ENCODE measurements at places on chromosomes 1 and 21.
A peak's percentile ranks its signal among the peaks of the same experiment; 100 is the strongest.

GRCh38 chr1:89552471-89553081 is 27.9 kb downstream of the LRRC8B start:
- DNase-seq: no peak

DNA sequence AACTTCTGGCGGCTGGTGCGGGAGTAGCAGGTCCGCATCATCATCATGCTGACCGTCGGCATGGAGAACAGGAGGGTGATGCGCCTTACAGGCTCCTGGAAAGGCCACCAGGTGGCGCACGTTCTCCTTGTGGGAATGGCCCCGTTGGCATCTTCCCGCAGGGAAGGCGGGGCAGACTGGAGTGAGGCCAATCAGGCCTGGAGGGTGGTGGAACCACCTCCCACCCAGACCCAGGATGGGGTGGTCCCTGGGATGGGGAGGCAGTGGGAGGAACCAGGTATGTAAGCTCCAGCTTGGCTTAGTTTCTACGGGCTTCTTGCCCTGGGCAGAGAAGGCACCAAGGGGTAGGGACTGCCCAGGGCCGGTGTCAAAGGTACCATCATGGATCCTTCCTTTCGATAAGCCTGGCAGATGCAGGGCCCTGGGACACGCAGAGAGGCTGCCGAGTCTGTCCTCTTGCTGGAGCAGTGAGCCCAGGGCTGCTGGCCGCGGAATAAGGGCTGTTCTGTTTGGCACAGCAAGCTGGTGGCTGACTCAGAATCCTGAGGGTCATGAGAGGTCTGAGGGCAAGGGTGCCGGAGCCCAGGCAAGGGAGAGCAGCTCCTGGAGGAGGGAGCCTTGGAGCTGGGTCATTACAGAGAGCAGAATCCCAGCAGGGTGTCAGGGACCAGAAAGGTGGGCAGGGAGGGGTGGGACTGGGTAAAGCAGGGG is 8.7 kb upstream of the LGR6 start:
- peak; percentile 12 for DNase-seq

- DNase-seq: no peak
Measured at GRCh38 chr21:44354775-44355771, 1.7 kb downstream of the TRPM2 start.

DNA sequence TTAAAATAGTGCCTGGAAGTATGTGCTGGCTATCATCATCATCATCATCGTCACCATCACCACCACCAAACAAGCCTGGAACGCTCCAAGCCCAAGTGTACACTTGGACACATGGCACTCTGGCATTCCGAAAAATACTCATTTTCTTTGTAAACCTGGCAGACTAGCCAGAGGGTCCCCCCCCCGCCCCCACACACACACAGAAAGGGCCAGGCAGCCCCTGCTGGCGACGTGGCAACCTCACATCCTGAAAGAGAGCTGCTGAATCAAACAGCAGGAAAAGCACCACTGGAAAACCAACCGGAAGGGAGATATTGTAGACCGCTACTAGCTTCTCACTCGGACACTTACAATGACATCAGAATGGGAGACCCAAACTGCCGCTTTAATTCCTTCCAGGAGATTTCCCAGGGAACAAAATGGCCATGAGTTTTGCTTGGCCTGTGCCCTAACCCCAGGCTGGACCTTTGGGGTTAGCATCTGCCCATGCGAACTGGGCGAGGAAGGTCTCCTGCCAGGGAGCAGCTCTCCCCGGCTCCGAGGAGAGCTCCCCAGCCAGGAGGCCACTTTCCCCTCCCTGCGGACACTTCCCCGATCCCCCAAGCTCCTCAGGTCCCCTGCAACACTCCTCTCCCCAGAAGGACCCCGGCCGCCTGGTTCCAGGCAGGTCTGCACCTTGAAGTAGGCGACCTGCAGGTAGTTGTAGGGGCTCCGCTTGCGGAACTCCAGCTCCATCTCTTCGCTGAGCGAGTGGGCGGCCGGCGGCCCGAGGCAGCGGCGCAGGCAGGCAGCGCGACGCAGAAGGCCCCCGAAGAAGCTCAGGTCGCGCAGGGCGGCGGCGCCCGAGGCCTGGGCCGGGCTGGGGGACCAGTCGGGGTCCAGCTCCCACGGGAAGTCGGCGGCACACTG is 742 bp downstream of the P3H1 start:
- no peak for DNase-seq

GRCh38 chr1:235893840-235894239 is 27.1 kb upstream of the LYST start:
- DNase-seq: no peak

DNA sequence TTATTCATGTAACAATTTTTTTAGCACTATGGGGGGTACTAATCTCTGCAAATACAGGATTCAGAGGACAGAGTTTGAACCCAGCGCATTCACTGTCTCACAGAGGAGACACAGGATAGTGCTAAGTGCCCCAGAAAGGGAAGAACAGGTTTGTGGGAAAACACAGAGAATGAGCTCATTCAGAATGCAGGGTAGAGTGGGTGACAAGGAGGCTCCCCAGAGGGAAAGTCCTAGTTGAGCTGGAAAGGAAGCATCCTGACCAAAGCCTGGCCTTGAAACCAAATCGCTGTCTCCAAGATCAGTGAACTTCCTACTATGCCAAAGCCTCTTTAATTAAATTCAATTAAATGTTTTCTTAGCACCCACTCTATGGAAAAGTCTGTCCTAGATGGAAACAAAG is 19.0 kb upstream of the RGS2 start:
- DNase-seq: no peak

GRCh38 chr1:182633031-182633430 is 28.8 kb upstream of the RGS16 start:
- no peak for DNase-seq

GRCh38 chr1:95733031-95733430 is 499.0 kb downstream of the RWDD3 start:
- DNase-seq: no peak

GRCh38 chr21:31103571-31104265 is 65.4 kb upstream of the KRTAP19-8 start:
- DNase-seq: no peak

DNA sequence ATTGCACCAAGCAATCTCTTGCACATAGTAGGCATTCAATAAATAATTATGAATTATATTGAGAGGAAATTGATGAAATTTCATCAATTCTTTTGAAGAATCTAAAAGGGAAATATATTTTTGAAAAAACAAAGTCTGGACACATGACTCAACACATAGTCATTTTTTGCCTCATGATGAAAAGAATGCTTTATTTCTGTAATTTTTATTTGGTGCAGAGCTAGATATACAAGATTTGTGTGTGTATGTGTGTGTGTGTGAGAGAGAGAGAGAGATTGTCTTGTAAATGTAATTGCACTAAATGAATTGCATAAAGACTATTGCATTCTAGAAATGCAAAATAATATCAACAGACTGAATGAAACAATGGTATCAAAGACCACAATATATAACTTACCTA is 206.2 kb upstream of the C1orf87 start:
- DNase-seq: no peak

DNA sequence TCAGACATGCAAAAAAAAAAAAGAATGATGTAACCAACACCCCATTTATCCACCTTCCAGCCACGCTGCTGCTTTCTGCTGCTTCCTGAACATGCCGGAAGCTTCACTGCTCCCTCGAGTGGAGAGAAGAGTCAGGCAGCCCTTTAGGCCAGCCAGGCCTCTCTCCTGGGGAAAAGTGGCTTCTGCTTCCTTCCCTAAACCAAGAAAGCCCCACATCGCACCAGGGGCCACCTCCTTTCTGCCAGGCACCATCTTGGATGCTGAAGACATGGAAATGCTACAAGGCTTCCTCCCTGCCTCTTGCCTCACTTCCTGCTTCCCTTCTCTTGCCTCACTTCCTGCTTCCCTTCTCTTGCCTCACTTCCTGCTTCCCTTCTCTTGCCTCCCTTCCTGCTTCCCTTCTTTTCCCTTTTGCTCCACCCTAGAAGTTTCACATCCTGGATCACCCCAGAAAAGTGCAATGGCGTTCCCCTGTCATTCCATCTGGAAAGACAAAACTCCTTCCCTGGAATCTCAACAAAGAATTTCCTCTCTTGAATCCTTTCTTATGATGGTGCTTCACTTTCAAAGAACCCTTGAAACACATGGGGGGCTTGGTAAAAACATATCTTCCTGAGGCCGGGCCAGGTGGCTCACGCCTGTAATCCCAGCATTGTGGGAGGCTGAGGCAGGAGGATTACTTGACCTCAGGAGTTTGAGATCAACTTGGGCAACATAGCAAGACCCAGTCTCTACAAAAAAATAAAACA is 18.7 kb downstream of the TNFRSF8 start:
- no peak for DNase-seq

- DNase-seq: no peak
Measured at GRCh38 chr21:41806773-41807172, 39.9 kb upstream of the RIPK4 start.

DNA sequence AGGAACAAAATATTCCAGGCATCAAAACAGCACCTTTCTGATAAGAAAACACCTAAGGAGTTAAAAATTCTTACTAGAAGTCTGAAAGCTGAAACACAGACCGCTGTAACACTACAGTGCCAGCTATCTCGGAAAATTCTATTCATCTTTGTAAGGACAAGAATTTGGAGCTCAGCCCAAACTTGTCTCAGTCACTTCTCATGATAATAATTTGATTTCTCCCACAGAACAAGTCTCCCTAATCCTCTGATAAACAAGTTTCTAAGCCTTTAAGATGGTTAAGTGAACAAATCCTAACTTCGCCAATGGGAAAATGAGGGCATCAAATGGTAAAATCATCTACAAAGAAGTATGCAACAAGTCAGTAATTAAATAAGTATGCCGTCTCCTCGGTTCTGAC is 59.9 kb downstream of the SIPA1L2 start:
- no peak for DNase-seq

DNA sequence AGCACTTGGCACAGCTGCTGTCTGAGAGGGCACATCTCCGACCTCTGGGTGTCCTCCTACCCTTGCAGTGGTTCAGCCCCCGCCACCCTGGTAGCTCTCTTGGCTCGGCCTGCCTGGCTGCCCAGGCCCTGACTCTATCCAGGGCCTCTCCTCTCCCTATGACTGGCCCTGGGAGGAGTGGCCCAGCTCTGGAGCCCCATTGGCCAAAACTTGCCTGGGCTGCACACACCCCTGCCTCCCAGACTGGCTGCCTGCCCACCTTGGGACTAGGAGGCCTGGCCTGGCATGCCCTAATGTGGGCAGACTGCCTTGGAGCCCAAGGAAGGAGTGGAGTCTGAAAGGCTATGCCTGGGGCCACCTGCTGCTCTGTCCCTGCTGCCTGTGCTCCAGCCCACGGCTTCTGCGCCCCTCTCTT is 33.6 kb downstream of the ACOT11 start:
- peak; percentile 14 for DNase-seq

- no peak for DNase-seq
Measured at GRCh38 chr1:2506007-2506860, 20.2 kb downstream of the PANK4 start.

- no peak for DNase-seq
Measured at GRCh38 chr1:50846224-50846839, 113.7 kb downstream of the FAF1 start.

GRCh38 chr21:28738882-28739281 is 253.8 kb downstream of the LTN1 start:
- no peak for DNase-seq

DNA sequence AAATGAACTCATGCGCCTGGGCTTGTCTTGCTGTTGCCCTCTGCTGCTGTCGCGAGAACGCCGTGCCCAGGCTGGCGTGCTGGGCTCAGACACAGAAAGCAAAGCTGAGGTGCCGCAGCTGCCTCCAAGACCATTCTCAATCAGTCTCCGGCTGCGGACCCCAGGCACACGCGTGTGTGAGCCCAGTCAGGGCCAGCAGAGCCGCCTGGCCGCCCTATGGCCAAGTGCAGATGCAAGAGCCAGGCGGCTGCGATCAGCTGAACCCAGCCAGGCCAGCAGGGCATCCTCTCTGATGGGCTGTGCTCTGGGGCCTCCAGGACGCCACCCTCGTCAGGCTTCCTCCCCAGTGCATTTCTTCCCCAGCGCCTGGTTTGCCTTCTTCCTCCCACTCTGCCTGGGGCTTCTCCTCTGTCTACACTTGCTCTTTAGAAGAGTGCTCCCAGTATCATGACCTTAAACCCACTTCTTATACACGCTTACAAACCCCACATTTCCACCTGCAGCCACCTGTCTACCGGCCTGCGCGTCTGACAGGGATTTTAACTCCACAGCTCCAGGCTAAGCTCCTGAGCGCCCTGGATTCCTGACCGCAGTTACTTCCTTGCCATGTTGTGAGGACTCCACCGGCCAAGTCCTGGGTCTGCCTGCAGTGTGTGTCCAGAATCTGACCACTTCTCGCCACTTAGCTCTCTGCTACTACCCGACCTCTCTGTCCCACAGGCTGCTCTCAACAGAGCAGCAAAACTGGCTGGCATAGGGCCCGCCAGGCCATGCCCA is 21.7 kb upstream of the LRRC47 start:
- no peak for DNase-seq

DNA sequence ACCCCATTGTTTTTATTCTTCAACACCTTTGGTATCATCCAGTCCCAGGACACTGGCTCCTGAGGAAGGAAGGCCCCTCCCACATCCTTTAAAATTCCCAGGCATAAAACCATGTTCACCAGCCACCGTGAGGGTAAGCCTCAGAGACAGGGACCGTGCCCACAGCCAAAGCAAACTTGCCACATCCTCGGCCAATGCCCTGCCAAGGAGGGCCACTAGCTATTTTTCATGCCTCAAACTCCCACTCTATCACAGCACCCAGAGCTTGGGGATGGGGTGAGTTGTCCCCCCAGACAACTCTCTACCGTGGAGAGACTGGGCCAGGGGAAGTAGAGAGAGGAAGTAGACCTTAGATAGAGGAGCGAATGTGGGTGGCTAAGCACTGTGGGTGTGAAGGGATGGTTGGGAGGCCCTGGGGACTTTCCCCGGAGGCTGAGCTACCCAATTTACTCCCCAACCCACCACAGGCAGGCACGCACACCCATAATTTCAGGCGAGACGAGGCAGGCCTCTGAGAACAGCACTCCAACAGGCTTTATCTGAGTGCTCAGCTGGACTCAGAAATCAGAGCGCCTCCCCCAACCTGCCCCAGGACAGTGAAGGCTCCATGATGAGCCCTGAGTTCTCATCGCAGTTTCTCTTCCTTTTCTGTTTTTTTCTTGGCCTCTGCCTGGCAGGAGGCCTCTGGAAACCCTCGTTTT is 15.9 kb upstream of the BTG2 start:
- no peak for DNase-seq

DNA sequence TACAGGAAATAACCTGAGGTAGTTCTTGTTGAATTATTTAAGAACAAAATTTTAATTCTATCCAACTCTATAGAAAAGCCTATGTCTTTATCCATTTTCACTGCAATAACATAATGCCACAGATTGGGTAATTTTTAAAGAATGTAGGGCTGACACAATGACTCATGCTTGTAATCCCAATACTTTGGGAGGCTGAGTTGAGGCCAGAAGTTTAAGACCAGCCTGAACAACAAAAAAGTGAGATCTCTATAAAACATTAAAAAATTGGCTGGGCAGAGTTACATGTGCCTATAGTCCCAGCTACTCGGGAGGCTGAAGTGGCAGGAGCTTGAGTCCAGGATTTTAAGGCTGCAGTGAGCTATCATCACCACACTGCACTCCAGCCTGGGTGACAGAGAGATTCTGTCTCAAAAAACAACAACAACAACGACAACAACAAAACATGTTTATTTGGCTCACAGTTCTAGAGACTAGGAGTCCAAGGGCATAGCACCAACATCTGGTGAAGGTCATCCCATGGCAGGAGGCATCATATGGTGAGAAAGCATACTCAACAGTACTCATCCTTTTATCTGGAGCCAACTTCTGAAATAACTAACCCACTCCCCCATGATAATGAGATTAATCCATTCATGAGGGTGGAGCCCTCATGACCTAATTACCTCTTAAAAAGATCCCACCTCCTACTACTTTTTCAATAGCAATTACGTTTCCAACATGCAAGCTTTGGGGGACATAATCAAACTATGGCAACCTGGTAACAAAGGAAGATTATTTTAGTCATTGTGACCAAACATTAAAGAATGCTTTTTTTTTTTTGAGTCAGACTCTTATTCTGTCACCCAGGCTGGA is 59.6 kb downstream of the ABL2 start:
- DNase-seq: no peak

Data from AG04449 (cell line).